Myometrial cell (primary cell): ENCODE measurements at places on chromosomes 2 and 18. TPM values are rescaled to one million over a fixed set of nuclear protein-coding genes. Genes with fewer than 3 reads are reported as not detected.

GPAT2 gene
- total RNA-seq: 3.0 and 9.2 TPM in 2 replicates

SGPP2 gene
- total RNA-seq: not detected in 2 replicates

SIX3 gene
- not detected in 2 replicates for total RNA-seq

DNAJB2 gene
- 30.0 and 37.2 TPM in 2 replicates for total RNA-seq

DYNAP gene
- total RNA-seq: not detected in 2 replicates

PCARE gene
- total RNA-seq: not detected in 2 replicates

GPR45 gene
- total RNA-seq: not detected in 2 replicates

HRH4 gene
- not detected in 2 replicates for total RNA-seq

ABCG5 gene
- total RNA-seq: not detected in 2 replicates

CYP1B1 gene
- 30.0 and 34.2 TPM in 2 replicates for total RNA-seq

OR6B2 gene
- not detected in 2 replicates for total RNA-seq

SPAG16 gene
- total RNA-seq: 12.4 and 20.4 TPM in 2 replicates

RND3 gene
- total RNA-seq: 136 and 161 TPM in 2 replicates

TRABD2A gene
- 7.8 and 8.9 TPM in 2 replicates for total RNA-seq

DTNA gene
- total RNA-seq: 9.0 and 21.3 TPM in 2 replicates

LIMS3 gene
- 1.6 and 10.1 TPM in 2 replicates for total RNA-seq

CTDP1 gene
- 17.2 and 19.3 TPM in 2 replicates for total RNA-seq

TUBA4B gene
- not detected in 2 replicates for total RNA-seq

SLC30A3 gene
- total RNA-seq: not detected in 2 replicates

TRIP12 gene
- 103 and 119 TPM in 2 replicates for total RNA-seq

CDH2 gene
- total RNA-seq: 22.5 and 24.3 TPM in 2 replicates

CERS6 gene
- total RNA-seq: 8.1 and 10.5 TPM in 2 replicates

ARHGAP15 gene
- not detected in 2 replicates for total RNA-seq

SERPINB11 gene
- not detected in 2 replicates for total RNA-seq

ITGA6 gene
- 43.5 and 54.4 TPM in 2 replicates for total RNA-seq

REG3A gene
- not detected in 2 replicates for total RNA-seq

XIRP2 gene
- total RNA-seq: not detected in 2 replicates

AQP12B gene
- not detected in 2 replicates for total RNA-seq

SH3RF3 gene
- 11.9 and 15.9 TPM in 2 replicates for total RNA-seq

MFSD2B gene
- under 0.01 and 0.53 TPM in 2 replicates for total RNA-seq

HPCAL1 gene
- total RNA-seq: 64.2 and 69.5 TPM in 2 replicates

DPP10 gene
- total RNA-seq: not detected in 2 replicates

OBSL1 gene
- 51.3 and 52.1 TPM in 2 replicates for total RNA-seq

FAM110C gene
- total RNA-seq: not detected in 2 replicates

CD8B gene
- not detected in 2 replicates for total RNA-seq

EMILIN1 gene
- total RNA-seq: 397 and 406 TPM in 2 replicates

CCBE1 gene
- 38.3 and 45.6 TPM in 2 replicates for total RNA-seq

PAX8 gene
- total RNA-seq: 0.18 and 0.86 TPM in 2 replicates

NEU2 gene
- total RNA-seq: not detected in 2 replicates

RAB6D gene
- total RNA-seq: not detected in 2 replicates

KIF5C gene
- 0.18 and 0.29 TPM in 2 replicates for total RNA-seq

STPG4 gene
- total RNA-seq: 1.2 TPM in 1 of 2 replicates, not detected in the other

CD207 gene
- not detected in 2 replicates for total RNA-seq

PKP4 gene
- 17.2 and 24.5 TPM in 2 replicates for total RNA-seq

SLC14A1 gene
- total RNA-seq: 0.29 and 0.89 TPM in 2 replicates

CABYR gene
- 4.0 and 15.1 TPM in 2 replicates for total RNA-seq

ANTXR1 gene
- total RNA-seq: 43.8 and 45.2 TPM in 2 replicates

C2orf80 gene
- total RNA-seq: not detected in 2 replicates

FRZB gene
- total RNA-seq: under 0.01 and 0.58 TPM in 2 replicates

BABAM2 gene
- 24.5 and 27.1 TPM in 2 replicates for total RNA-seq

PLCL1 gene
- 0.35 and 0.58 TPM in 2 replicates for total RNA-seq

DLGAP1 gene
- under 0.01 TPM in 1 of 2 replicates, not detected in the other for total RNA-seq

TXNDC2 gene
- not detected in 2 replicates for total RNA-seq

MSTN gene
- 13.5 and 15.6 TPM in 2 replicates for total RNA-seq

ZNF514 gene
- 2.6 and 5.0 TPM in 2 replicates for total RNA-seq
